ENCODE measurements at places on chromosomes 1 and 21.

GRCh38 chr21:15210235-15210678 is 145.5 kb upstream of the NRIP1 start:
- DNase-seq, result peak; percentile 2

- no peak for DNase-seq
Observed at GRCh38 chr1:107793896-107794453, 171.0 kb downstream of the VAV3 start.

DNA sequence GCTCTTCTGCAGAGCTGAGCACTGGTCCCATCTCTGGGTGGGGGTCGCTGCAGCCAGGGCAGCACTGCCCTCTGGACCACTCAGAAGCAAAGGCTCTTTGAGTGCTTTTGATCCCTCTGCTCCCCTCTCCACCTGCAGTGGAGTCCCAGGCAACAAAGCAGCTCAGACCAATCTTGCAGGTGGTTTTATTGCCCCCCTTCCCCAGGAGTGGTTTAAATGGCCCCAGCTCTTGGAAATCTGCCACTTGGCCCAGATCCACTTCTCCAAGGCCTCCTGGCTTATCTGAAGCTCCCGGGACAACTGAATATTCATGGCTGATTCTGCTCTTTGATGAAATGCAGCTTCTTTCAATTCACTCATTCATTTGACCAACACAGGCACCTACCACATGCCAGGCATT is 2.7 kb downstream of the STUM start:
- DNase-seq, result no peak

GRCh38 chr1:75745276-75745675 is 20.8 kb downstream of the ACADM start:
- DNase-seq, result no peak

DNA sequence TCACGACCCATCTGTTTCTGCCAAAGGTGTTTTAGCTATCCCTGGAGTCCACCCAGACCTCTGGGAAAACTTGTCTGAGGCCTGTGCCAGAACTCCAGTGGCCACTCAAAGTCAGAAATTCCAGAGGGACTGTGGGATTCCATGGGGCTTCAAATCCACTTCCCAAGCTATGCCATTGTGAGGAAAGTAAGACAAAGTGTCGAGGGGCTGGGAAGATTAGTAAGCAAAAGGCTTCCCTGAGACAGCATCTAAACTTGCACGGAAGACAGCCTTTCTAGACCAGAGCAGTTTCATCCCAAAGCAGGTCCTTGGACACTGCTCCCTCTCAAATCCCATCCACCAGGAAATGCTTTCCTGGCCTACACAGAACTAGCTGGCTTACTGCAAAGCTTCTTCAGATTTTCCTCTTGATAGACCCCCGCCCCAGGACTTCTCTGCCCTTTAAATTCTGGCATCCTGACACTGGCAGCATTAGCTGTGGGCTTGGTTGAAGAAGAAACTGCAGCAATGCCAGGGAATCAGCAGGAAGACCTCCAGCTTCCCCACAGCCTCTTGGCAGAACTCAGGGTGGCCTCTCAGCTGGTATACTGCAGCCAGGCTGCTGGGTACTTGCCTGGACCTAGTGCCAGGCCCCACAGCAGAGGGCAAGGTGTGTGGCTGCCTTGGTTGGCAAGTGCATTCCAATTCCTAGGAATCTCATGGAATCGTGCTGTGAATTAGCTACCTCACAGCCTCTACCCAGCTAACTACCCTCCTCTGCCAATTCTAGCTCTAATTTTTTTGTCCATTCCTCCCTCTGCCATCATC is 27.3 kb upstream of the LMX1A start:
- peak; percentile 13 for DNase-seq

DNA sequence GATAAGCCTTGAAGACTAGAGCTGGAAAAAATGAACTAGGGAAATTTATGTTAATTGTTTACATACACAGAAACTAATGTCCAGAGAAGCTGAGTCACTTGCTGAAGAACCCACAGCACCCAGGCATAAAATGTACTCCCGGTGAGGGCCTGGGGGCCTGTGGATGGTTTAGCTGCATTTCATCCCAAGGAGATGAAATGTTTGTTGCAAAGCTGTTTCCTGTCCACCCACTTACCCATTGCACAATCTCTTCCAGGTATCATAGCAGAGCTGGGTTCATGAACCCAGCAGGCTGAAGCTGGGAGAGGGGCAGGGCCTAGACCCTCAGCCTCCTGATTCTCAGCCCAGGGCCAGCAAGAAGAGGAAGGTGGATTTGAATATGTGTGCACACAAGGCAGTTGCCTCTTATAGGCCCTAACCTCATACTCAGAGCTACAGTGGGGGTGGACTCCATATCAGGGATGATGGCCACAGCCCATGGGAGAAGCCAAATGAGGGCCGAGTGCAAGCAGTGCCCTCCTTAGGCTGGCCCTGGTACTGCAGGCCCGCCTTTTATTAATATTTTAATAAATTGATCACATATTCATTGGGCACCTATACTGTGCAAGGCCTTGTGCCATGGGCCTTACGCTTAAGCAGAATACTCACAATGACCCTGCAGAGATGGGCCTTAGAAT is 110.8 kb downstream of the LACTBL1 start:
- DNase-seq, result peak; percentile 79

DNA sequence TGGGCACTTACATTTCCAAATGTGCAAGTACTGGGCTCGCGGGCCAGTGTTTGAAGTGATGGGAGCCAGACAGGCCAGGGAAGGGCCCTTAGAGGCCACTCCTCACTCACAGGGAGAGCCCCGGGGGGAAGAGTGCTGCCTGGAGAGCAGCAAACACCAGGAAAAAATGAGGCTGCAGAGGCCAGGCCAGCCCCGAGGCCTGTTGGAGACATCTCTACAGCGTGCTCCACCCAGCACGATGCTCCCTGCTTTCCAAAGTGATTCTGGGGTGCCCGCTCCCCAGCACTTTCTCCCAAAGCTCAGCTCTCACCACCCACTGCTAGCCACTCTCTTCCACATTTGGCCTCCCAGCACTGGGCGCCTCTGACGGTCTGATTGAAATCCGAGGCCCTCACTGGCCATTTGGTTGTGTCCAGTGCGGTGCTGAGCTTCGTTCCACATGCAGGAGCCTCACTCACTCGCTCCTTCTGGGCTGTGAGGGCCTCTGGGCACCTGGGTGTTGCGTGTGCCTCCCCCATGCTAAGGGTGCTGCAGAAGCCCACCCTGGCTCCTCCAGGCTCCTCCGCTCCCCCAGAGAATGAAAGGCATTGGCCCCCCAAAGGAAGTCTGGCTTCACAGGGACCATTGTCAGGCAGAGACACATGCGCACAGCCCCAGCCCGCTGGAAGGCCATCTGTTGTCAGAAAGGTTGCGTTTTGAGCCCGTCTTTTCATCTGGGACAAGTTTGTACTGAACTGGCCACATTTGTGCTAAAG is 385.4 kb upstream of the VAMP3 start:
- no peak for DNase-seq

DNA sequence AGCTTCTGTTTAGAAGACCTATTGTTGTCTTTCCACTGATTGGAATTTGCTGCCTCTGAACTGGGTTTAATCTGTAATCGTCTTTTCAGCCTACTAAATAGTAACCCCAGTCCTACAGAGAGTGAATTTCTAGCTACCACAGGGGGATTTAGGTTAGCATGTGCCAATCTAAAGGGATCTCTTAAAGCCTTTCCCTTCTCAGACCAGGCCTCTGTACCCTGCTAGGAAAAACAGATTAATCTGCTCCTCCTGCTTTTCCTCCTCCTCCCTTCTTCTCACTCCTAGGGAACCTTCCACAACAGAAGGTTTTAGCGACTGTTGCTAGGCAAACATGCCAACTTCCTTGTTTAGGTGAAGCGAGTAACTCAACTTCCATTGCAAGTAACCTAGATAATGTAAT is 1.3 kb upstream of the RC3H1 start:
- DNase-seq, result peak; percentile 28

DNA sequence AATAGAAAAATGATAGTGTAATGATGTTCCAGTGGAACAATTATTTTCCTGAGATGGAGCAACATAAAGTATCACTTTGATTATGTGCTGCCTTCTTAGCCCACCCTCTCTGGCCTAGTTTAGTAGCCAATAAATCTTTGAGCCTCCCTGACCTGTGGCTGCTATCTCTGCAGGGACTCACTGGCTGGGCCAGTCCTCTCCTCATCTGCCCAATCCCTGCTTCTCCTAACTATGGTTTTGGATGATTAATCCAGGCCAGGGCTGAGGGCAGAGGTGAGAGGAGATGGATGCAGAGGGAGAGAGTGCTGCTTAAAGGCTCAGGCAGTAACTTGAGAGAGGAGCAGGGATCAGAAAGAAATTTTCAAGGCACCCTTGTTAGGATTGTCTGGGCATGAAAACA is 89.0 kb upstream of the CD34 start:
- DNase-seq, result no peak

DNA sequence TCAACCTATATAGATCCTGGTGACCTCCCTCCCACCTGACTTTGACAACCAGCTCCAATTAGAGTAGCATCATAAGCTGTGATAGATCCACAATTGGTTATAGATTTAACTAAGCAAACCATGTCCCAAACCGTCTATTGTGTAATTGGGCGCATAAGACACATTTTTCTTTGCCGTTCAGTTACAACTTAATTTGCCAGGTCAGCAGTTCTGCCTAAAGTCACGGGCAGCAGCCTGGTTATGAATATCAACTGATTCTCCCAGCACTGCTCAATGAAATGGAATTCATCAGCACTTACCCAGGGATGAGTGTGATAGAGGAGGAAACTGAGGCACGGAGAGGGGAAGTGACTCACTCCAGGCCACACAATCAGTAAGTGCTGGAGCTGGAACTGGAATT is 73.4 kb downstream of the KLHDC7A start:
- no peak for DNase-seq

GRCh38 chr1:200184196-200184595 is 156.7 kb downstream of the NR5A2 start:
- DNase-seq, result peak; percentile 71

GRCh38 chr1:236429715-236430274 is 35.7 kb downstream of the EDARADD start:
- no peak for DNase-seq

DNA sequence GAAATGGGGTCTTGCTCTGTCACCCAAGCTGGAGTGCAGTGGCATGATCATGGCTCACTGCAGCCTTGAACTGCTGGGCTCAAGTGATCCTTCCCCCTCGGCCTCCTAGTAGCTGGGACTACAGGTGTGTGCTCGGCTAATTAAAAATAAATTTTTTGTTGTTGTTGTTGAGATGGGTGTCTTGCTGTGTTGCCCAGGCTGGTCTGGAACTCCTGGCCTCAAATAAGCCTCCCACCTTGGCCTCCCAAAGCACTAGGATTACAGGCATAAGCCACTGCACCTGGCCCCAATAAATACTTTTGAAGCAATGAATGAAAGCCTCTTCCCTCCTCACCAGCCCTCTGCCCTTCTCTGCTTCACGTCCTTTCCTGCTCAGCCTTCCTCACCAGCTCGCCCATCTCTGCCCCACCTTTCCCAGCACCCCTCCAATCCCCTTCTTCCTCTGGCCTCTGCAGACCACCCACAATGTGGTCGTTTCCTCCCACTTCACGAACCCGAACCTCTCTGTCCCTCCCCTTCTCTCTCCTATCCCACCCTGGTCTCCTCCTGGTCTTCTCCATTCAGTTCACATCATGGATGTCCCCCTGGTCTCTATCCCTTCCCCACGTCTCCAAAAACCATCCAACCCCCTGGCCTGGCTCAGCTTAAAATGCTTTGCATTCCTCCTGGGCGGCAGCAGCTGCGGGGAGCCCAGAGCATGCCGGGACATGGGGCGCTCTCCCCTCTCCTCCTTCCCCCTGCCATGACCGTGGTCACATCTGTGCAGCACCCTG is 38.4 kb downstream of the RAP1GAP start:
- DNase-seq, result no peak

DNA sequence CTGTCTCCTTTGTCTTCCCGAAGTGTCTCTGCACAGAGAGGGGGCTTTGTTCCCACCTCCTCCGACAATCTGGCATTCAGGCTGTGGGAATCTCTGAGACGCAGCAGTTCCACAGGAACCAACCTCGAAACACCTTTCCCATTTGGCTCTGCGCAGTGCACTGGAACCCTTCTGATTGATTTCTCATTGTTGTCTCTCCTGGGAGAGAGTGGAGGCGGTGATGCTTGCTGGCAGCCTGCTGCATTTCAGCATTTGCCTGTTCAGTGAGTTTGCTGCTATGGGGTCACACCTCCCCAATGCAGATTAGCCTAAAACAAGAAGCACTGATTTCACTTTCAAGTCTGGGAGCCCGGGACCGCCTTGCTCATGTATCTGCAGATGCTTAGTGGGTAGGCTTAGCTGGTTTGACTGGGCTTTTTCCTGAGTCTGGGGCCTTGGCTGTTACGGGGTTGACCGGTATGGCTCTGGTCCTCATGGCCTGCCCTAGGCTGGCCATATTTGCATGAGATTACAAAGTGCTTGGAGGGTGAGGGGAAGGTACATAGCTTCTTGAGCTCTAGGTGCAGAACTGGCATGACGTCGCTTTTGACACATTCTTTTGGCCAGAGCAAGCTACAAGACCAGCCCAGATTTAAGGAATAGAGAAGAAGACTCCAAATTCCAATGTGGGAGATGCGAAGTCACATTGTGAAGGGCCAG is 695.3 kb downstream of the PTPRU start:
- DNase-seq, result no peak

DNA sequence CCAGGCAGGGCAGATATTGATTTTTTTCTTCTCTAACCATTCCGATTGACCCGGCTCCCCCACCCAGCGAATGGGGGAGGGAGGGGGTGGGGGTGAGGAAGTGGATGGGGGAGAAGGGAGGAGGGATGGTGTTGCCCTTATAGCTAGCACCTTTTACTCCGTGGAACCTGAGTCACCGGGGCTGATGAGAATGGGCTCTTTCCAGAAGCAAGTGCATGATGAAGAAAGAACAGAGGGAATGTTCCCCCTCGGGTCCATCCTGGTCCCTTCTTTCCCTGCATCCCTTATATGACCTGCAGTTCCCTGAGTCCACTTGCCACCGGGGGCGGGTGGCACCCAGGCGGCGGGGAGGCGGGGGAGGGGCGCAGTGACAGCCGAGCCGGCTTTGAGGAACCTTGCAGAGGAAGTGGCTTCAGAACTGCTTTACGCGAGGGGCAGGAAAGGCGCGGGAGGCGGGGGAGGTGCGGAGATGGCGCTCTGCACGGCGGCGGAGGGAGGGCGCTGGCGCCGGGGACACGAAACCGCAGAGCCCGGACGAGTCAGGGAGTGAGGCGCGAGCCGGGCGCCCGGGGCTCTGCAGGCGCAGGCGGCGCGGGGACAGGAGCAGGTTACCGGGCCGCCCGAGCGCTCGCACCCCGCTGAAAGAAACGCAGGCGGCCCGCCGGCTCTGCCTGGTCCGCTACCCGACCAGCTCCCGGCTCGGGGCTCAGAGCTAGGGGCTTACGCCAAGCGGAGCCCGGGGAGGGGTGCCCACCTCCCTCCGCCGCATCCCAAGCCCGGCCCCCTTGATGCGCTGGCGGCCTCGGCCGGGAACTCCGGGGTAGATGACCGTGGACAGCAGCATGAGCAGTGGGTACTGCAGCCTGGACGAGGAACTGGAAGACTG is 49.7 kb downstream of the RASSF5 start:
- peak; percentile 45 for DNase-seq

DNA sequence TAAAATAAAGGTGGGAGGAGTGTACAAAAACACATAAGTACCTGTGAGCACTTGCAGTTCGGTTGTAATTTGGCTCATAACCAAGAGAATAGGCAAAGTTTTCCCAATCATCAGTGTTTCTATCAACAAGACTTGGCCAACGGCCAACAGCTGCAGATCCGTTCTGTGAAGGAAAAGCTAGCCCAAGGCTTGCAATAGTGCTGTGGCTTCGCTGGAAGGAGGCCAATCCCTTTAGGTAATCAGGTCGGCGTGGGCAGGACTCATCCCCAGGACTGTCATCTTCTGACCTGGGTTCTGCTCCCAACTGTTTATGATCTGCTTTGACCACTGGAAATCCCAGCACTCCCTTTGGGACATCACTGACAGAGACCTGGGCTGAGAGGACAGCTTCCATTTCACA is 107.8 kb downstream of the LYST start:
- no peak for DNase-seq

- no peak for DNase-seq
Observed at GRCh38 chr1:160394673-160395072, 5.7 kb upstream of the VANGL2 start.

Measured in fibroblast of skin of right quadriceps (primary cell).